ENCODE measurements at places on chromosomes 1 and 21. TPM values are rescaled to one million over a fixed set of nuclear protein-coding genes. Genes with fewer than 3 reads are reported as not detected.

DNA sequence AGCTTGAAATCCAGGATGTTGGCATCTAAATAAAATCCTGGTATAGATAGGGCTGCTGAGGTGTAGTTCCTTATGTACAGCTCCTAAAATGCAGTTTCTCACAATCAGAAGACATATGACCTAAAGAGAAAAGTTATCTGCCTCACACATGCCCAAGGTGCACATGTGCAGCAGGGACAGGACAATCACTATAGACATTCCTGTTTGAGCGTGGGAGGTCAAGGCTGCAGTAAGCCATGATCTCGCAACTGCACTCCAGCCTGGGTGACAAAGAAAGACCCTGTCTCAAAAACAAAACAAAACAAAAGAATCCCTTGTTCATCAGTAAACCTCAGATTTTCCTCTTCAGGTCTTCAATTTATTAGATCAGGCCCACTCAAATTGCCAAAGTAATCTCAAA, 66.1 kb downstream of the SPATA6 start:
- no peak for DNase-seq

DNA sequence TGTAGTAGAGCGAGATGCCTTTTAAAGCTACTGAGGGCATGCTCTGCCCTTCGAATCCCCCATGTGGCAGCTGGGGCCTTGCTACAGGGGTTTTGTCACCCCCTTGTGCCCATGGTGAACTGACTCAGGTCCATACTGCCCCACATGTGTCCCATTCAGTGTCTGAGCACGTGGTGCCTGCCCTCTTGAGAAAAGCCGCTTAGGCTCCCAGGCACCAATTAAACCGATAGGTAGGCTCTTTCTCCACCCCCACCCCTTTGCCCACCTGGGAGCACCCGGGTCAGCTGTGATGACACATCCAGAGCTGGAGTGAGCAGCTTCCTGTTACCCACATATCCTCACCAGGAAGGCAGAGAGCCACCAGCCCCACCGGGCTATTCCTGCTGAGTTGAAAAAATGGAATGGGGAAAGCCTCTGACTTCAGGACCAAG, 30.5 kb downstream of the TMCC2 start:
- no peak for DNase-seq

DNA sequence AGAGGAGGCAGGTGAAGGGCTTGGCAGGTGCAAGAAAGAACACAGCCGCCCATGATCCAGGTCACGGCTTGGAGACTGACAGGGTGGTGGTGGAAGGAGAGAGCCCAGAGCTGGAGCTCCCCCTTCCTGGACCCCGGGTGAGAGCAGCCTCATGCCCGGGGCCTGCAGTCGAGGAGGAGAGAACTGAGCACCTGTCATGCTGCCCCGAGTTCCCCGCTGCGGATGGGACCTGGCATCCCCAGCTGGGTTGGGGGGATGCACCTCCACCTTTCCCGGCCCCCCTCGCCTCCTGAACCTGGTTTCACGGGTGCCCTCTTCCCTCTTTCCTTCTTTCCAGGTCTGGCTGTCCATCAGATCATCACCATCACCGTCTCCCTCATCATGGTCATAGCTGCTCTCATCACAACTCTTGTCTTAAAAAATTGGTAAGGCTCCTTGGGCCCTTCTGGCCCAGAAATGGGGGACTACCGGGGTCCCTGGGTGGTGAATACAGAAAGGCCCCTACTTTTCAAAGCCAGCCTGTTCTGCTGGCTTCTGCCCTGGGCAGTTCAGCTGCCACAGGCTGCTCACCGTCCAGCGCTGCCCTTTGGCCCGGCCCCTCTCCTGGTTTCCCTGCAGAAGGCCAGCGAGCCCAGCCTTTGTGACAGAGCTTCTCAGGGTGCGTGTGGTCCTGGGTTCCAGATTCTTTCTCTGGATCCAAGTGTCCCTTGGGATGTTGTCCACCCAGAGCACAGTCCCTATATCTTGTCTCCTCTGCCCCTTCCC, 115.3 kb downstream of the AJAP1 start:
- no peak for DNase-seq

Gene SLC45A3
- total RNA-seq = 1.7 TPM

Gene SH2D1B
- not detected for total RNA-seq

- DNase-seq = no peak
Observed at GRCh38 chr1:117815926-117816325, 113.5 kb downstream of the GDAP2 start.

Gene MATN1
- not detected for total RNA-seq

DNA sequence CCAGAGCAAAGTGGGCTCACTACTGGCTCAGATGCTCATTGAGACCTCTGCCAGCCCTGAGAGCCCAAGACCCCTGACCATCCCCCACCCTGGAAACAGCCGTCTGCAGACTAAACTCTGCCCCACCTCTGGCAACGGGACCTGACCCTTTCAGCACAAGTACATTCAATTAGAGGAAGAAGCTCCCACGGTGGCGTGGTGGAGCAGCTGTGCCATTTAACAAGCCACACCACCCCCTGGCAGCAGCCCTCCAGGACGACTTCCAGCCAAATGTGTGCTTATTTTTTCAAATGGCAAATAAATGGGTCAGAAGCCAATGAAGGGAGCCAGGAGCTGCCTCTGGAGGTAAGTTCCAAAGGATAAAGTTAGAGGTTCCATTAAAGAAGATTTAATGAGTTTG, 226.7 kb downstream of the NPHP4 start:
- DNase-seq = no peak

GRCh38 chr1:84672080-84672854, 18.0 kb downstream of the SSX2IP start:
- DNase-seq = no peak

Gene TEX38
- not detected for total RNA-seq

GRCh38 chr1:38213646-38214434, 167.2 kb upstream of the POU3F1 start:
- no peak for DNase-seq

DNA sequence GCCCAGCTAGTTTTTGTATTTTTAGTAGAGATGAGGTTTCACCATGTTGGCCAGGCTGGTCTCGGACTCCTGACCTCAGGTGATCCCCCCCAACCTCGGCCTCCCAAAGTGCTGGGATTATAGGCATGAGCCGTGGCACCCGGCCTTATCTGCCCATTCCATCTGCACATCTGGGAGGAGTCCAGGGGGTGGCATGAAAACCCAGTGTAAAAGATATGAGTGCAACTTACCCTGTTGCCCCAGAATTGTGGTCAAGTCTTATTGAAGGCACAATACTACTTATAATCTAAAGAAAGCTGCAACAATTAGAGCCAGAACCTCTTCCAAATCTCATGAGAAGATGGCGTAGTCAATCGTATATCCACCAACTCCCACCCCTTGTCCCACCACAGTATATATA, 18.4 kb downstream of the CTXND2 start:
- no peak for DNase-seq

- no peak for DNase-seq
Observed at GRCh38 chr1:75836528-75837100, 39.9 kb downstream of the MSH4 start.

DNA sequence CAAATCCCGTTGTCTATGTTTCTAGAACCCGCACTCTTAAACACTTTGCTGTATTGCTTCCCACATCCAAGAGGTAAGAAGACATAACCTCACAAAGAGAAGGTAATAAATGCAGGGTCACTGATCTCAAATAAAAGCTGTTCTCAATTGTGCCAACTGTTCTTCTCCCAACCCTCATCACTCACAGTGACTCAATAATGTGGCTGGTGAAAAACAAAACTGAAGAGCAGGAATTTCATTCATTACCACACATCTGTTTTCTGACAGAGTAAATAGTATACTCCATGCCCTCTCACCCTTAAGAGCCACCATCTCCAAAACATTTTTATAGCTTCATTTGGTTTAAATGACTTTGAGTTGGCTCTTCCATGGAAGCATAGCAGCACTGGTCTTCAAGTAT, 6.2 kb upstream of the ERICH3 start:
- DNase-seq = no peak

GRCh38 chr1:44929531-44929930, 56.9 kb downstream of the EIF2B3 start:
- DNase-seq = no peak

DNA sequence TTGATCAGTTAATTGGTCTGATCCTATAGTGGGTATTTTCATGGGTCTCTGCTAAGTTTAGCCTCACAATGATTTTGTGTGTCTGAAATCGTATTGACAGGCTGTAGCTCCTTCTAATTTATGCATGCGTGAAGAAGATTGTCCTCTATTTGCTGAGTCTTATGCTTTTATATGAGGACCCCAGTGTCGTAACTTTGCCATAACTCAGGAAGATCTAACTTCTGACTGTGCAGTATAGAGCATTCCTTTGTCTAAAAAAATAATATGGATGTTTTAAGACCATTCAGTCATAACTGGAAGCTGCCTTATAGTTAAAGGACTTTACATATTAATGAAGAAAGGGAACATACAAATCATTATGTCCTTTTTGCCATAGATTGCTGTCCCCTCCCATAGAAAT, 73.3 kb downstream of the CAMTA1 start:
- DNase-seq = no peak

Gene SLC41A1
- 7.2 TPM for total RNA-seq

Gene LORICRIN
- not detected for total RNA-seq

Gene RGS8
- total RNA-seq = not detected

Gene PADI4
- not detected for total RNA-seq

DNA sequence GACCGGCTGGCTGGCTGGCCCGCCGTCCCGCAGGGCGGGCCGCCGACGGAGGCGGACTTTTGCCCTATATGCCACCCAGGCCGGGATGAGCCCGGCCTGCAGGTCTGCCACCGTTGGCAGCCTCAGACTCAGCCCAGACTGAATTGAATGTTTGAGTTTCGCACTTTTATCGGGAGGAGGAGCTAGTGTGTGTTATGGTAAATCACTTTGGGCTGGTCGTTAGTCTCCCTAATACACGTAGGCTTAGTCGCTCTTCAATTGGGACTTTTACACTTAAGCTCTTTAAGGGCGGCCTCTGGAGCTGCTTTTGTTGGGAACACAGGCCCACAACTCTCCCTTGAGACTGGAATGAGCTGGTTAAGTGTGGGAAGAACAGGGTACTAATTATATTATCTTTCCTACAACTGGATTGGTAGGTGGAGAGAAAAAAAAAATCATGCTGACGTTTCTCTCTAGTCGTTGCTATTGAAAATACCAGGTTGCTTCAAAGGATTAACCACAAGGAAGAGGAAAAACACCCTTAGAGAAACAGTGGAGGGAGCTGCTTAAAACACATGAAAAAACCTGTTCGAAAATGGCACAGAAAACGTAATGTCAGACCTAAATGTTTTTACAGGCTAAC, 1.4 kb upstream of the IRF2BP2 start:
- DNase-seq = no peak

Gene AGO4
- total RNA-seq = 1.2 TPM

GRCh38 chr1:53618500-53619366, 120.2 kb downstream of the GLIS1 start:
- no peak for DNase-seq

DNA sequence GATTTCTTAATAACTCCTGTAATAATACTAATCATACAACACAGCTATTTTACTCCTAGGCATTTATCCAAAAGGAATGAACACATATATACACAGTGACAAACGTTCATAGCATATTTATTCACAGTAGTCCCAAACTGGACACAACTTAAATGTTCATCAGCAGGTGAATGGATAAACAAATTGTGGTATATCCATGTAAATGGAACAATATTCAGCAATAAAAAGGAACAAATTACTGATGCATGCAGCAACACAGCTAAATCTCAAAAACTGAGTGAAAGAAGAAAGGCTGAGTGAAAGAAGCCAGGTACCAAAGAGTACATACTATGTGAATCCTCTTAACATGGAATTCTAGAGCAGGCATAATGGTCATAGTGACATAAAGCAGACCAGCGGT, 242.7 kb upstream of the USP24 start:
- DNase-seq = no peak

Gene WDR4
- 59.2 TPM for total RNA-seq

Gene KLHL20
- 43.7 TPM for total RNA-seq

Gene FCGR2B
- not detected for total RNA-seq

Gene IL10
- total RNA-seq = not detected

DNA sequence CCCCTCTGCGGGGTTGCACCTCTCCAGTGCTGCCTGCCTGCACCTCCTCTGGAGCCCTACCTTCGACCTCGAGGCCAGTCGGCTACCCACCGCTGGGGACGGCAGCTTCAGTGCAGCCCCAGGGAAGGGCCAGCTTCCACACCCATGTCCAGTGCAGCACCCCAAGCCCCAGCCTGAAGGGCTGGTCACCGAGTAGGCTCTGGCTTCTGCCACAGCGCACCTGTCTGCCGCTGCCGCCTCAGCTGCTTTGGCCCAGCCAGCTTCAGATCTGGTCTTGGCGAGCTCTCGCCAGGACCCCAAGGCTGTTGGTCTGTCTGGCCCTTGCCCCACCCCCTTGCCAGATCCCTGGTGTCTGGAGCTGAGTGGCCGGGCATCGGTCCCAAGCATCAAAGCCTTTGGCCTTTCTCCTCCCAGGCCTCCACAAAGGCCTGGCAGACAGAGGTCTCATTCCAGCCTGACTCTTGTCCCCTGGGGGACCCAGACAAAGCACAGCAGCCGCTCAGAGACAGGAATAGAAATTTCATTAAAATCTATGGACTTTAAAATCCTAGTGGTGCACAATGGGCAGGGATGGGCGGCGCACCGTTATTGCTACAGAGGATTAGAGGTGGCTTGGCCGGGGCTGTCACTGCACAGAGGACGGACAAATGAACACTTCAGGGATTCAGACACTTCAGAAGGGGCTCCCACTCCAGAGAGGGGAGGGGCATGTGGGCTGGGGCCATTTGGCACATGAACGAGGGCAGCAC, 4.8 kb downstream of the CCDC24 start:
- no peak for DNase-seq

- DNase-seq = peak; percentile 2
Observed at GRCh38 chr1:68725001-68725752, 228.3 kb upstream of the DEPDC1 start.

DNA sequence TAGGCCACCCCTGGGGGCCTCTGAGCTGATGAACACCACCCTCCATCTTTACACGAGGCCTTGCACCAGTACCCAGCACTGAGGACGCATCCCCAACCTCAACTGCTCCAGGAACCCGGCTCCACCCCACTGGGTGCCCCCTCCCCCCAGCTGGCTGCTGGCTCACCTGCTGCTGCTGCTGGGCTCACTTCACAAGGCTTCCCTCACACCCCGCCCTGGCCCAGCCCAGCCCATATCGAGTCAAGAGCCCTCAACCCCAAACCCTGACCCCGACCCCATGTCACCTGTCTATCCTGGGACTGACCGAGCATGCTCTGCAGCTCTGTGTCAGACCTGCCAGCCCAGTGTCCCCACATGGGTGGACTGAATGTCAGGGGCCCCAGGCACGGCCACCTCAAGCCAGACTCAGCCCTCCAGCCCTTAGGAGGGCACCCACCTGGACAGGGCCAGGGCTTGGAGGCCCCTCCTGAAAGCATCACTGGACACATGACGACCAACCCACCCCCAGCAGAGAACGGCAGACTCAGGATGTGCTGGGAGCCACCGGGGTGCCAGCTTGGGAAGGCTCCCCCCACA, 21.4 kb downstream of the WNT9A start:
- no peak for DNase-seq

DNA sequence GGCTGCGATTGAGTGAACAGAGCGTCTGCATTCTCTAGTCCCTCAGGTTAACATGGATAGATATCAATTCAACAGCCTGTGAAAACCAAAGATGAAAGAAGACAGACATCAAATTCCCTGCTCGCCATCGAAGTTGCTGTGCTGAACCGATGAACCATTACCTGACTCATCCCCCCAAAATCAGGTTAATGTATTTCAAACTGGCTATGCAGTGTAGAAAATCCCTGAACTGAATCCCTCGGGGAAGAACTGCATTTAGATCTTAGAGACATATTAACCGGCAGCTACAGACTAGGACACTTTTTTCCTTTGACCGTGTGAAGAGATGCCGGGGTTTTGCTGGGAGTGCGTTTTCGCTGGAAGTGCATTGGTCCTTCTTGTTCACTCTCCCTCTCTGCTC, 213.2 kb upstream of the KIAA0040 start:
- DNase-seq = no peak

All from MG63 (cell line).